T-helper 17 cell (primary cell): ENCODE measurements at places on chromosomes 6 and 20.

GRCh38 chr6:105675715-105676397 is 273.0 kb upstream of the PREP start:
- no peak for DNase-seq

DNA sequence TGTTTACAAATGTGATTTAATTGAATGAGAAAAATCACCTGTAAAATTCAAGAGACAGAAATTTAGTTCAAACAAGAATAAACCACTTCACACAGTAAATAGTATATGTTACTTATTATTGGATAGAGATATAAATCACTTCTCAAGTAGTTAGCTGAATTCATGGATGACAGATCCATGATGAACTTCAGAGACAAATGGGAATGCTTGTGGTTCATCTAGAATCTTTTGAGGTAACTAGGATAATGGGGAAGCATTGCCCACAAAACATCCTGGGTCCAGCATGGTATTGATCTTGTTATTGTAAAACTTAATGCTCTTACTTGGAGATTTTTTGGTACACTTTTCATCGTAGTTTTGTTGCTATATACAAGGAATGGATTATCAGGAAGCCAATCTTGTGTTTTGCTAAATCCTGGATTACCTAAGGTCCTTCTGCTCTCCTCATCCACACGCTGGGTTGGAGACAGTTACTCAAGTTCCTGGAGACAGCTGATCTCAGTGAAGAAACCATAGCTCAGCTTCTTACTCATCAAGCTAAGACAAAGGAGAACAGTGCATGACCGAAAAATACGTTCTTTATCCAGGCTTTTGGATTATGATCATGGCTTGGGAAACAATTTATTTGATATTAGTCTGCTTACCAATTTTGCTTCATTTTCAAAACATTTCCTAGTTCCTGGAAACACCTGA is 142.5 kb upstream of the PREP start:
- DNase-seq: no peak

- DNase-seq: no peak
Measured at GRCh38 chr6:154653385-154653784, 79.8 kb upstream of the SCAF8 start.

GRCh38 chr6:35089935-35090505 is 51.1 kb downstream of the TCP11 start:
- DNase-seq: no peak

GRCh38 chr6:26392932-26393636 is 9.0 kb upstream of the BTN3A1 start:
- no peak for DNase-seq

DNA sequence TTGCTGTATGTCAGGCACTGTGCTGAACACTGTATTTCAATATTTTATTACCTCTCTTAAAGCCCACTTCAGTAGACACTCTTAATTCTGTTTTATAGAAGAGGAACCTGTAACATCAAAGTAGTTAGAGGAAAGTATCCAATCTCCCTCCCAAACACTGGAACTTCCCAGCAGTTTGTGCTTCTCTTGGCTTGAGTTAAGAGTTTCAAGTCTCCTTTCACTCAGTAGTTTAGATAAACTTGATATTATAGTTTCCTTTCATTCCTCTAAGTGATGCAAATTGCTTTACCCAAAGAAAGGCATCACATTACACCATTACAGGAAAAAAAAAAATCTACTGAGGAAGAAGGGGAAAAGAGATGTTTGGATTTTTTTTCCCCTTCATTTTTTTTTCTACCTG is 164.3 kb downstream of the TSHZ2 start:
- DNase-seq: no peak

- no peak for DNase-seq
Measured at GRCh38 chr6:19356692-19357091, 480.5 kb upstream of the ID4 start.

GRCh38 chr20:62087227-62087626 is 21.5 kb upstream of the TAF4 start:
- DNase-seq: no peak

DNA sequence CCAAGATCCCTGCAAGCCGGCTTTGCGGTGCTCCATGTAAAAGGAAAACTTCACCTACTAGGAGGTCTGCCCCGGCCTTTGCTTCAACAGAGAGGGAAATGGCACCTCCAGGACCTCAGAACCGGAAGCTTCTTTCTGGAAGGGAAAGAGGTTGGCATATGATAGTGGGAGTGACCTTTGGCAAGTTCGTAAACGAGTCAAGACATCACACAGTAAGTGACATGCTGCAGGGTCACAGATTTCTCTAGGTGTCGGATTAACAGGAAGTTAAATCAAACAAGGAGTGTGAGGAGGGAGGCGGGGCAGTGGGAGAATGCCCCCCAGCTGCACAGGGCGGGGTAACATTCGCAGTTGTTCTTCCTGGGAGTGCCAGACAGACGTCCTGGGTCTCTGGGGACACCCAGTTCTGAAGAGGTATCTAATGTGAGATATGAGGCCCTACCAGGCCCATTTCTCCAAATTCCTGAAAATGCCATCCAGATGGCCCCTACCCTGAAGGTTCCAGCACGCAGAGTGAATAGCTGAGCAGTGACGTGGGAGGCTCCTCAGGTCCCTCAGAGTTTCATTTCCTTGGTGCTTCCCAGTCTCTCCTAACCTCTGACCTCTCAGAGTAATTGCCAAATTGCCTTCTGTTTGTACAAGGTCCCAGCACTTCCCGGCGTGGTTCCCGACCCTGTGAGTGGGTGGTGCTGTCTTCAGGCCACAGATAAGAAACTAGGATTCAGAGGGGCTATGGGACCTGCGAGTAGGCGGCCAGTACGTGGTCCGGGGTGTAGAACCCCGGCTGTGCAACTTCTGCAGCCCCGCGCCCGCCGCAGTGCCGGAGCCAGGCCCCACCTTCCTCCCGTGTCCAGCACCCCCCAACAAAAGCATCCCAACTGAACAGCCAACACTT is 1.9 kb downstream of the RRBP1 start:
- DNase-seq: no peak

DNA sequence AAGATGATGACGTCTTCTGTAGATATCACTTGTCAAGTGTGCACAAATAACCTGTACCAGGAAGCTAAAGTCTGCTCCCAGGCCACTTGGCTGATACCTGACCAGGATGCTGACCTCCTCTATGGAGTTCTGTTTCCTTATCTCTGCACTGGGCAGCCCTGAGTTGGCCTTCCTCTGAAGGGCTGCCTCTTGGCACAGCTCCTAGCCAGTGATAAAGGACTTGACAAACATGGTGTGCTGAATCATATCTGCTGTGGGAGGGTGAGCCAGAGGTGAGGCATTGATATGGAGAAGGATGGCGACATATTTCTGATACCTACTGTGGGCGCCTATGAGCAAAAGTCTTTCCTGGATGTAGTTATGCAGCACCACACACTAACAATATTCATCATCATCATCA is 32.8 kb upstream of the FOXA2 start:
- DNase-seq: no peak

DNA sequence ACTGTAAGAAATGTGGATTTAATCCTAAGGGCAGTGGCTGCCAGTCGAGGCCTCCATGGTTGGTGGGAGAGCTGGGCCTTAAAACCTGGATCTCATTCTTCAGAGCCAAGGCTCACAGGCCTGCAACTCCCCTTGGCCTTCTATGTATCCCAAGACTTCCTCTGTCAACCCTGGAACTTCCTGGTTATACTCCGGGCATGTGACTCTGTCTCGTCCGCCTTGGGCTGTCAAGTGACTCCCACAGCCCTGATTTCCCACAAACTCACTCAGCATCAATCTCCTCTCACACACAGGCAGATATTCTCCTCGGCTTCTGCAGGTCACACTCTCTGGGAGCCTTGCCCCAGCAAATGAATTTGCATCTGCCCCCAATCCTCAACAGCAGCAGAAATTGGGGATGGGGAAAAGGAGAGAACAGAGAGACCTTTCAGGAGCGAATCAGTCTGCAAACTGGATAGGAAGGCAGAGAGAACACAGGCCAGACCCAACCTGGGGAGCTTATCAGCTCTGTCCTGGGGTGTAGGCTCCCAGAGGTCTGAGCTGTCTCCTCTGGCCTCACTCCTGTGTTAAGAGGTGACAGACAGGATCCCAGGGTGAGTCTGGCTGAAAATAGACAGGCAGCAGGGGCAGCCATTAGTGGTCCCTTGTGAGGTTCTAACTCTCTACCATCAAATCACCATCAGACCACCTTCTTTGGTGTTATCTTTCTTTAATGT is 30.4 kb upstream of the PREX1 start:
- DNase-seq: no peak

DNA sequence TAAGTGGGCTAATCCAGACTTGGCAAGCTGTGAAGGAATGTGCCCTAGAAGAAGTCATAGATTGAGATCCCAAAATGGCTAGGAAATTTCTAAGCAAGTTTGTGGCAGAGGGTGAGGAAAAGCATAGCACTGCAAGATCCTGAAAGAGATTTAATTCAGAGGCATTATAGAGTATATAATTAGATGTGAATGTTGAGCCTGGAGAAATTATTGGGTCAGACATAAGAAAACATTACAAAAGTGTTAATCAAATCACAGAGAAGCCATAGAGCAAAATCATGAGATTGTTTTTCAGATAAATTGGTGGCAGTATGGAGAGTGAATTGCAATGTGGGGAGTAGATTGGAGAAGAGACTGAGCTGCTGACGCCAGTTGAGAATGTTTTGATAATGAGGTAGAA is 90.0 kb downstream of the CD2AP start:
- no peak for DNase-seq
